T-cell (primary cell): ENCODE measurements at places on chromosomes 6 and 20.

DNA sequence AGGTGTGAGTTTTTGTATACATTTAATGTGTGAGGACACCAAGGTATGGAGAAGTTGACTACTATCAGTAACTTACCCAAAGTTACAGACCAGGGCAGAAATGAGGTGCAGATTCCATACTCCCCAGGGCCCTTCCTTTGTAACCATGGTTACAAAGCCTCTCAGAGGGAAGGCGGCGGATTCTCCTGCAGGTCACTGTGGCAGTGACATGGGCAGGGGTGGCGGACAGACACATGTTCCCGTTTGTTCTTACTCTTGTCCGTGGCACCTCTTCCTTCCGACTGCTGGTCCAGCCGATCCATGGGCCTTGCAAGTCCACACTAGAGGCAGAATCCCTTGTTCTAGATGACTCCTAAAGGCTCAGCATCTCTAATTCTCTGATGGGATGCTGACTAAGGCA, 43.0 kb downstream of the PDYN start:
- H3K4me1 ChIP-seq = no peaks in the 10 kb centered on the region
- H3K27ac ChIP-seq = no peak overlapping the region
- H3K27me3 ChIP-seq = no peaks in the 10 kb centered on the region

DNA sequence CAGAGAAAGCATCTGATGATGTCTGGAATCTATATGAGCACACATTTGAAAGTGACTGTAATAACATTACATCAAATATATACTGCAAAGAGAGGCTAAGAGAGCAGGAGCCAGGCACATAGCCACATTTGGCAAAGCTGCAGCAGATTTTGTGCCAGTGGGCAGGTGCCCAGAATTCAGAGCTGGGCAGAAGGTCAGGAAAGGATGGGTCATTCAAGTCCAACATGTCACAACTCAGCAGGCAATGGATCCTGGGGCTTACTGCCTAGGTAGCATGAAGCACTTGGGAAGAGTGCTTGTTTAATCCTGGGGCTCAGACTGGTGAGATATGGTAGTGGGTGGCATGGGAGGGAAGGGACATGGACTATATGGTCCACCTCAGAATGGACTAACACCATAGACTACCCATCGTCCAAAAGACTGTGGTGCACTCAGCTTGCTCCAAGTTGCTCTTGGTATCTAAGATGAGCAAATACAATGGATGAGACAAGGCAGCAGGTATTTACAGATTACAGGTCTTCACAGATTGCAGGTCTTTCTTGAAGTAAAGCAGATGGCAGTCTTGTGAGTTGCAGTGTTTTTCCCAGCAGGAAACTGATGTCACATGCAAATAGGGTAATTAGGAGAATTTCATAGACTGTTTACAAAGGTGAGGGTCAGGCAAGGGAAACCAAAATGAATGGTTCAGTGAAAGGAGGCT, 31.2 kb upstream of the SHLD1 start:
- H3K27ac ChIP-seq = no peak overlapping the region
- no peaks in the 10 kb centered on the region for H3K27me3 ChIP-seq
- H3K4me3 ChIP-seq = no peak overlapping the region
- no peaks in the 10 kb centered on the region for H3K36me3 ChIP-seq
- peaks cover 15% of the 10 kb centered on the region for H3K4me1 ChIP-seq
- no peak for DNase-seq

DNA sequence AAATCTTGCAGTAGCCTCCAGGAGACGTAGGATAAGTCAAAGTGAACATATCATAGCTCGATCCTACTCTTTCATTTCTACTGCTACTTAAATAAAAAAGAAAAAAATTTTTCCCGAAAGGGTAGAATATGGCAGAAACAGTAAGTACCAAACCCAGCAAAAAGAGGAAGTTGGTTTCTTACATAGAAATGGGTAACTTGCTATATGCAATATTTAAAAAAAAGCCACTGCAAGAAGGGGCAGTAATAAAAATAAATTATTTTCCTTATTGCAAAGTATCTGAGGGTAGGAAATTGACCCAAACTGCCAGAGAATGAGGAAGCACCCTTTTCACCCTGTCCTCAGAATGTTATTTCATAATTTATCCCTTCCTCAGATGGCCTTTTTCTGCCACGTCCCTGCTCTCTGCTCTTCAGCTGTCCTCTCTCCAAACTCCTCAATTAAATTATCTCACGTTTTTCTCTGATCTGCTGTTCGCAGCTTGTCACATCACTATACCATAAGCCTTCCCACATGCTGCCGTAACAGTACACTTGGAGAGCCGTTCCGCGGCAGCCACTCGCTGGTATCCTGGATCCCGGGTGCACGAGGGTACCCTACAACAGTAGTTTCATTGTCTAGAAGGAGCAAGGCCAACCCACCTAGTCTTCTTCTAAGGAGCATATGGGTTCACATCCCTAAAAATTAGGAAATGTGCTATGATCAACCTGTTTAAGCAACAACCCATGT, 149.6 kb downstream of the BACH2 start:
- no peaks in the 10 kb centered on the region for H3K27me3 ChIP-seq
- peaks cover 7% of the 10 kb centered on the region for H3K4me1 ChIP-seq
- no peaks in the 10 kb centered on the region for H3K36me3 ChIP-seq
- no peak for DNase-seq

DNA sequence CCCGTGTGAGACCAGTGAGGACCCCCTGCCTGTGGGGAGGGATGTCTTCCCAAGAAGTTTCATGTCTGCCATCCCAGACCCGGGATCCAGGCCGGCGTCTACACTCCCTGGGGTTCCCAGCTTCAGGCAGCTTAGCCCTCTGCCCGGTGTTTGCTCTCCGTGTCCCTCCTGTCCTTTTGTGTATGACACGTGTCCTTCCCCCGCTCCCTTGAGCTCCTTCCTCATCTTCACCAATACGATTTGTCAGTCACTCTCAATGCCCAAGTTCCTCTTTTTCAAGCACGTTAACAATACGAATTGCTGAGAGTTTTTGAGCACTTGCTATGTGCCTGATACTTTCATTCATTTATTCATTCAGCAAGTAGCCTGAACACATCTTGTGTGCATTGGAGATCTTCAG, 115.6 kb upstream of the PTPN1 start:
- H3K36me3 ChIP-seq = no peaks in the 10 kb centered on the region
- H3K4me3 ChIP-seq = no peak overlapping the region
- no peaks in the 10 kb centered on the region for H3K4me1 ChIP-seq
- no peak overlapping the region for H3K27ac ChIP-seq

- H3K27me3 ChIP-seq = peaks cover 5% of the 10 kb centered on the region
- no peaks in the 10 kb centered on the region for H3K36me3 ChIP-seq
- no peaks in the 10 kb centered on the region for H3K4me1 ChIP-seq
- no peak for DNase-seq
- H3K27ac ChIP-seq = no peak overlapping the region
Measured at GRCh38 chr6:83846291-83846690, 6.9 kb upstream of the RIPPLY2 start.

DNA sequence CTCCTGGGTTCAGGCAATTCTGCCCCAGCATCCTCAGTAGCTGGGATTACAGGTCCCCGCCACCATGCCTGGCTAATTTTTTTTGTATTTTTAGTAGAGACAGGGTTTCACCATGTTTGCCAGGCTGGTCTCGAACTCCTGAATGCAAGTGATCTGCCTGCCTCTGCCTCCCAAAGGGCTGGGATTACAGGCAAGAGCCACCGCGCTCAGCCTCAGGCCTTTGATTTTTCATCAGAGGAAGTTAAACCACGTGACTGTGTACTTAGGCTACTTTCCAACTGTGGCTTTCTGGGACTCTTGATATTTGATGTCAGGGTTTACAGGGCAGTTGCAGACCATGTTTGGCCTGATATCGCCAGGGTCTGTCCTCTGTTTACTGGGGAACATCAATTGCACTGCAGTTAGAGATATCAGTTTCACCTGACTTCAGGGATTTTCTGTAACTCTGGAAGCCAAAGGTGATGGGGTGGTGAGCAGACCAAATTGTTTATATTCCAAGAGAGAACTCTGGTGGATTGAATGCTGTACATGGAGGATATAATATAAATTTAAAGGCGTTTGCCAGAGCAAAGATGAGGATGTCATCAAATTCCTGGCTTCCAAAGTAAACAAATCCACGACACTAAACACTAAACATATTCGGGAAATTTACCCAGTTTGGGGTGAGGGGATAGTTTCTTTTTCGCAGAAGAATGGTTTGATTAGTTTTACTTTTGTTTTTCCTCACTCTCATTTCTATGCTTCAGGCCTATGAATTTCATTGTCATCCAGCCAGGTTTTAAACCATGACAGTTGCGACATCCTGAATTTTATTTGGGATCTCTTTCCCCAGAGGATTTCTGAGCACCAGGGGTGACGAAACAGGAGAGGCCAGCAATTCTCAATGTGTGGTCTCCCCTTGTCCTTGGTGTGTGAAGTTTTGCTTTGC, 4.2 kb downstream of the PSMF1 start:
- peaks cover 34% of the 10 kb centered on the region for H3K4me1 ChIP-seq
- H3K4me3 ChIP-seq = no peak overlapping the region
- H3K27ac ChIP-seq = no peak overlapping the region
- no peaks in the 10 kb centered on the region for H3K27me3 ChIP-seq

- no peak overlapping the region for H3K27ac ChIP-seq
- DNase-seq = no peak
- no peaks in the 10 kb centered on the region for H3K36me3 ChIP-seq
- no peaks in the 10 kb centered on the region for H3K4me1 ChIP-seq
Measured at GRCh38 chr6:170159022-170159965, 131.6 kb downstream of the DLL1 start.

- H3K27me3 ChIP-seq = no peaks in the 10 kb centered on the region
- DNase-seq = no peak
- no peak overlapping the region for H3K4me3 ChIP-seq
- no peak overlapping the region for H3K27ac ChIP-seq
Measured at GRCh38 chr6:32885698-32886286, 31.8 kb downstream of the PSMB9 start.
